ENCODE measurements at places on chromosomes 1 and 21.

GRCh38 chr21:42522271-42522670 lies 8.6 kb downstream of the SLC37A1 start:
- no peak for DNase-seq

GRCh38 chr1:26536521-26536920 lies 7.0 kb downstream of the RPS6KA1 start:
- no peak for DNase-seq

DNA sequence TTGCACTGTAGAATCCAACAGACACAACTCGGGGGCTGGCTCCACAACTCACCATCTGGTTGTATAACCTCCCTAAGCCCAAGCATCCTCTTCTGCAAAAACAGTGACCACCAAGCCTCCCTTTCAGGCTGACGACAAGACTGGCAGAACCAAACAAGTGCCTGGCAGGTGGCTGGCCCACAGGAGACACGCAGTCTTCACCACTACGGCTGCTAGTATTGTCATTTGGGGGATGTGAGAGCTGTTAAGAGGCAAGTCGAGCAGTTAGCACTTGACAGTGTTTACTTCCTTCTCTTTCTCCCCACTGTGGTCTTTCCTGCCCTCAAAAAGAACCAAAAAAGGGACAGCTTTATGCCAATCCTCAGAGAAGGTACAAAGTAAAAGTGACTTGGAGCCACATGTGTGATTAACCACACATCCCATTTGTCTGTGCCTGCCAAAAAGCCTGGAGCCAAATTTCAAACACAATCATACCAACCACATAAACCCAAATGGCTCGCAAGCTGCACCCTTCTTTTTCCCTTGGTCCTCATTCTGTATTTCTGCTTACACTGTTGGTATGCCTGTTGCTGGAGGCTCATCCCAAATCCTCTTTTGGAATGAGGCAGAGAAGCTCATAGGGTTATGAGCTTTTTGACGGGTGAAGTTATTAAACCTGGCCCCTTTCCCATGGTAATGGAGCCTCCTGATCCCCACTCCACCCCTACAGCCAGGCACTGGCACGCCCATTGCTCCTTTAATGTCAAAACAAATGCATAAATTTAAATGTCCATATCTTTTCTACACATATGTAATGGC lies 94.1 kb downstream of the TGFBR3 start:
- DNase-seq, result no peak

DNA sequence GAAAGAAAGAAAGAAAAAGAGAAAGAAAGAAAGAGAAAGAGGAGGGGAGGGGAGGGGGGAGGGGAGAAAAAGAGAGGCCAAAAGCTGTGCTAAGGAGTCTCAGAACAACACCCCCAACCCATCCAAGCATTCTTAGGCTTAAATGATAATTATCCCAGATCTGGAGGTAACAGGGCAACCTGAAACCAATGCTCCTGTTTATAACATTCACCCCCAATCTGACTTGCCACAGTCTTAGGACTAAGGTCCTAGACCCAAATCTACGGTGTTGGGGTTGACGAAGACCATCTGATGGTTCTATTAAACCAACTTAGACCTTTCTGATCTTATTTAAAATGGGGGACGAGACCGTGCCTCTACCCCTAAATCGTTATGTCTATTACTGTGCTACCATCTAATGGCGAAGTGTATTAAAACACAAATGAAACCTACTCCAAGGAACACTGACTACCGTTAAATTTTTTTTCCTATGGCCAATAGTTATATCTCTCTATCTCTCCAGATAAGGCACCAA lies 119.3 kb upstream of the CDC42BPA start:
- DNase-seq, result peak; percentile 80

DNA sequence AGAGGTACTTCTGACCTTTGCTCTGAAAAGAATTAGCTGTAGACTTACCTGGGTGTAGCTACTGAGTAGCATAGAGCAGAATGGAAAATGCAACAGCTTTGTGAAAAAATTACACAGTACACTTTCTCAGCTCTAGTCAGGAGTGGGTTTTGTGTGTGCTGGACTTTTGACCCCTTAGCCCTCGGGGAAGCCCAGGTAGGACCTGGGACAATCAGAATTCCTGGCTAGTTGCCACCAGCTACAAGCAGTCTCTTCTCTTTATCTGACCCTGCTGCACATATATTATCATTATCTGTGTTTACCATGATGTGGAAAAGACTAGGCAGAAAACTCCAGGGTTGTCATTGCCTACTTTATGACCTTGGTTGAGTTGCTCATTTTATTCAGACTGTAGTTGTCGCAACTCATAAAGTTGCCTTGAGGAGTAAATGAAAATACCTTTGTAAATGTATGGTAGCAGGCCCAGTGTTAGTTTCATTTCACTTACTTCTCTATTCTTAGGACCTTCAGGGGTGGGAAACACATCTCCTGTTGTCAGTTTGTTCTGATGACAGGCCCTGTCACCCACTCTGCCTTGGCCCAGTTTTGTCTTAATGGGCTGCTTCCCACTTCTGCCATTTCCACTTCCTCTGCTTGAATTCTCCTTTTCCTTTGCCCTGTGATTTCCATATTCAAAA lies 5.4 kb downstream of the NEK7 start:
- DNase-seq, result no peak

GRCh38 chr1:242738702-242739645 lies 214.5 kb upstream of the PLD5 start:
- DNase-seq, result no peak

GRCh38 chr1:210400043-210400840 lies 71.5 kb downstream of the HHAT start:
- DNase-seq, result peak; percentile 83

- no peak for DNase-seq
These were observed 31.5 kb downstream of the RPS6KC1 start for GRCh38 chr1:213082420-213083111.

DNA sequence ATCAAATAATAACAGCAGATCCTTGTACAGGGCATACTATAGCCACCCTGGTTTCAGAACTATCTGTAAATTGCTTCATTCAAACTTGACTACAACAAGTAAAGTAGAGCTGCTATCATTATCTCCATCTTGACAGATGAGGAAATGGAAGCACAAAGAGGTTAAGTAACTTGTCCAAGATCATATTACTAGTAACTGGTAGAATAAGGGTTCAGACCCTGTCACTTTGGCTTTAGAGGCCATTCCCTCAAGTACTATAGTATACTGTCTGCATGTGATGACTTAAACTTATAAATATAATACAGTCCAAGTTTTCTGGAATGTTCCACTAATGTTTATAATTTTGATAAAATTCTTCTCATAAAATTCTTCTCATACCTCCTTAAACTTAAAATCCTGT lies 24.8 kb downstream of the PGM1 start:
- no peak for DNase-seq

- no peak for DNase-seq
These were observed 289.1 kb upstream of the PLD5 start for GRCh38 chr1:242813490-242814091.

GRCh38 chr1:214493126-214493796 lies 58.1 kb downstream of the PTPN14 start:
- DNase-seq, result peak; percentile 52

DNA sequence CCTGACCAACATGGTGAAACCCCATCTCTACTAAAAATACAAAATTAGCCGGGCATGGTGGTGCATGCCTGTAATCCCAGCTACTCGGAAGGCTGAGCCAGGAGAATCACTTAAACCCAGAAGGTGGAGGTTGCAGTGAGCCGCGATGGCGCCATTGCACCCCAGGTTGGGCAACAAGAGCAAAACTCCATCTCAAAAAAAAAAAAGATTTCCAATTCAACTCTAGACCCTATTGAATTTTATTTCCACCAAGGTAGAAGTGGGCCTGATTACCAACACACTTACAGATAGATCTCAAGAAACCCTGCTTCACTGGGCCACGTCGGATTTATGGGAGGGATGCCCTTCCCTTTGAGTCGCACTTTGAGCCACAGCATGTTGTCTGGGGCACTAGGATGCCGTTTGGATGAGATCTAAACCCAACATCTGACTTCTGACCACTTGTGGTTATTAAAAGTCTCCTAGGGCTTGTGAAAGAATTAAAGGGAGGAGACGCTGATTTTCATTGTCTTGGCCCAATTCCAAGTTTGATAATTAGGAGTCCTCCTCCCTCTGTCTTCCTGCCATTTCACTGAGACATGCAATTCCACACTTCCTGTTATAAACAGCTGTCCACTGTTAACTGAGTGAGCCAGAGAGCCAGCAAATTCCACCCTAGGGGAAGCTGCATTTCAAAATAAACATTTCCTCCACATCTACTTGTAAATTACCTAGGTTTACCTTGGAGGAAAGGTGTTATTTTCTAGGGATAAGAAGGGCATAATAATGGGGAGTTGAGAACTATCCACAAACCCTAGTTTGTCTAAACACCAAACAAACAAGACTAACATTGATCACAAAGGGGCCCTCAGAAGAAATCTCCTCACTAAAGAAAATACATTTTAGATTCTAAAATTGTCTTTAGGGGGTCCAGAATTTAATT lies 5.2 kb upstream of the RERE start:
- peak; percentile 90 for DNase-seq

- peak; percentile 92 for DNase-seq
These were observed 4.4 kb upstream of the PHC2 start for GRCh38 chr1:33435096-33435820.

DNA sequence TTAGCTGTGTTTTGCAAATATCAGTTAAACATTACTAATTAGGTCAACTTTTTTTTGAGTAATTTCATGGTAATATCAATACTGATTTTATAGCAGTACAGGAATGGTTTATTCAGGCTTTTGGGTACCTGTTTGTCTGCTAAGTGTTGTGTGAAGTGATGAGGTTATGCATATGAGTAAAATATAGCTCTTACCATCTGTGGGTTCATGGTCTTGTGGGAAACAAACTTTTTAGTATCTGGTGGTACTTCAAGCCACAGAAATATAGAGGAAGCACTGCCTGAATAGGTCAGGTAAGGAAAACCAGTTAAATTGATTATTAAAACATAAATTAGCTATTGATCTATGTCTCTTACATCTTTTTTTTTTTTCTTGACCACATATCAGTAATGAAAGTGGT lies 113.9 kb downstream of the RABGAP1L start:
- no peak for DNase-seq

- DNase-seq, result peak; percentile 67
These were observed 46.0 kb upstream of the GUCA2A start for GRCh38 chr1:42210421-42211133.

GRCh38 chr1:20654104-20654690 lies 7.0 kb downstream of the DDOST start:
- DNase-seq, result no peak

DNA sequence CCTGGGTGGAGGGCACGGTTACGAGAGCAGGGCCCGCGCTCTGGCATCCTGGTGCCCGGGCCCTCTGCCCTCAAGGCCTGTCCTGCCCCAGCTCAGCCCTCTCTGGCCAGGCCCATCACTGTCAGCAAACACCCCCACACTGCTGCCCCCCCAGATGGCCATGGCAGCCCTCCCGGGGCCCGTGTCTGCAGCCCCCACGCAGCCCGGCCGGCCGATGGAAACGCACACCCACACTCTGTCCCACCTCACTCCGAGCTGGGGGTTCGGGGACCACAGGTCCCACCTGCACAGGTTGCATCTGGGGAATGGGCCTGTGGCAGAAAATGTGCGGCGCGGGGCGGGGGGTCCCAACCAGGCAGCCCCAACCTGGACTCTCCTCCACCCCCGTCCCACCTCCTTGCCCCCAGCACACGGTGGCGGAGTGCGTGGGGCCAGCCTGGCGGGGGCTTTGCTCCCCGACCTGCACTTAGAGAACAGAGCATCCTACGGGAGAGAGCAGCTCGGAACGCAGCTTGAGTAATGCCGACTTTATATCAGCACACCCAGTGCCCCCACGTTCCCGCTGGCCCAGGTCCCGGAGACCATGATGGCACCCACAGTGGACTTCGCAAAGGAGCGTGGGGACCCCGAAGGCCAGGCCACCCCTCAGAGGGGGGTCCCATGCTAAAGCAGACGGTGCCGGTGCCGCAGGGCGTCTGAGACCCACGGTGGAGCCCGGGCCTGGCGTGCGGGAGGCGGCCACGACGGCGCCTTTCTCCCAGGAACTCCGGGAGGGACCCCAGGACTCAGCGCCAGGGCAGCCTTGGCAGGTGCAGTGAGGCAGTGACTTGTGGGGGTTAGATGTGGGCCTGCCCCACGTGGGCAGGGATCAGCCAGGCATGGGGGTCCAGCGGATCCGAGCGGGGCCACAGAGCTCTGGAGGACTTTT lies 7.5 kb upstream of the RNF223 start:
- DNase-seq, result no peak

Data from ELR (cell line).